ENCODE measurements at places on chromosomes 3 and 15.

DNA sequence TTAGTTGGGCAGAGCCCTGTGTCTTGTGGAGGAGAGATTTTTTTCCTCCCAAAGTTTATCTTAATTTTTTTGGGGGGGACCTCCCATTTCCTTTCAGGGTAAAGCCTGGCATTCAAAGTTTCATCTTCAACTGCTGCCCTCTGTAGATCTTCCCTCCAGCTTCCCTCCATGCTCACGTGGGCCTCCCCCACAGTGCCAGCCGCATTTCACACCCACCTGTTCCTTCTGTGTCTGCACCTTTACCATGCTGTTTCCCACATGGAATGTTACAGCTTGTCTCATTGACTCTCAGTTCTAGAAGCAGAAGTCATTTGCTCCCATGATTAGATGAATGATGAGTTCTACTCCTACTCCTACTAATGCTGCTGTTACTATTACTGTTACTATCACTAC is 6.5 kb downstream of the CELF6 start:
- DNase-seq = no peak

DNA sequence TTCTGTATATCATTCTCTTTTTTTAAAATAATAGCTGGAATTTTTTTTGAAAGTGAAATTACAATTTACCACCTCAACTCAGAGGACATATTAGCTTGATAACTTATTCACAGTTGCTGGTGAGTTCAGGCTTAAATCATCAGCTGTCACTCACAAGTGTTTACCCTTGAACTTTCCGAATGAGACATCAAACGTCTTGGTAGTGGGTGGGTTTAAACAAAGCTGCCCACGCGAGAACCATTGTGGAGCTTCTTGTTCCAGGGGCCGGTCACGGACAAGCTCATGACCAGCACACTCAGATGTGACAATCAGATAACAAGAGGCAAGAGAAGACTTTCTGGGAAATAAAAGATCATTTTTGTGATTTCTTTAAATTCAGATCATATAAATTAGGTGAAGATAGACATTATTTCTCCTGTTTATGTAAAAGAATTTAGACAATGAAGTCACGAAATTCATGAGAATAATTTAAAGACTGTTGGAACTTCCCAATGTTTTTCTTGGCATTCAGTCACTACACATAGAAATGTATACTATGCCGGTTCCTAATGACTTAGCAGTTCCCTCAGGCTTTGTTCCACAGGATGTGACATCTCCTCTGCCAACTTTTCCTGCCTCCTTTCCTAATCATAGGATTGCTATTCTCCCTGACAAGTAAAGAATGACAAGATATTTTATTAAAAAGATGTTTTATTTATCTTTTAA is 29.3 kb downstream of the BTD start:
- no peak for DNase-seq

DNA sequence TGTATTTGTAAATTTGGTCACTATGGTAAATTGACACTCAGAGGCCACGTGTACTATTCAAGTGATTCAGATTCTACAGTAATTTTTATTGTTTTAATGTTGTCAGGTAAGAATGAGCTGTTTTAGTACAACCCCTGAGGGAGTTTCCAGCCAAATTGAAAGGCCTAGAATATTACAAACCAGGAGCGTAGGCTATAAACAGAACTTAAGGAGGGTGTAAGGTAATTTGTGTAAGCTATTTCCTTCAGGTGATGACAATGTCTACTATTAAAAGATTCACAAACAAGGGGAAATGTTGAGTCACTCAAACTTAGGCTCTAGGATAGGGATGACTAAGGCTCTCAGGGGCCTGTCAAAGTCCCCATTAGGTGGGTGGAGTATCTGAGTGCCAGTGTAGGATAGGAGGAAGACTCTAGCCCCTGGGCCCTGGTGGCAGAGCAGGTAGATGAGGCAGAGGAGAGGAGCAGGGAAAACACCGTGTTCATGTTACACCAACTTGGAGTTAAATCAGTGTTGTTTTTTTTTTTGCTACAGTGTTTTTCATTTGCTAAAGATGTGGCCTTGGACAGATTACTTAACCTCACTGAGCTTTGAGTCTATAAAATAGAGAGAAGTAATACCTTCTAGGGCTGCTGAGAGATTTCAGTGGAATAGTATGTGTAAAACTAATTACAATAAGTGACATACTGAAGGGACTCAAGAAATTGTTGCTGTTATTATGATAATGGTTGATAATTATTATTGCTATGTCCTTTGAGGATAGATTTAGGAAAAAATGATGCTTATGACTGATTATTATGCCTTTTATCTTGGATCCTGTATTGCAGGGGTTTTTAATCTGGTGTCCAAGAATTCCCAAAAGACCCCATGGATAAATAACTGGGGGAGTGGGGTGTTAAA is 10.3 kb downstream of the TM4SF1 start:
- no peak for DNase-seq

DNA sequence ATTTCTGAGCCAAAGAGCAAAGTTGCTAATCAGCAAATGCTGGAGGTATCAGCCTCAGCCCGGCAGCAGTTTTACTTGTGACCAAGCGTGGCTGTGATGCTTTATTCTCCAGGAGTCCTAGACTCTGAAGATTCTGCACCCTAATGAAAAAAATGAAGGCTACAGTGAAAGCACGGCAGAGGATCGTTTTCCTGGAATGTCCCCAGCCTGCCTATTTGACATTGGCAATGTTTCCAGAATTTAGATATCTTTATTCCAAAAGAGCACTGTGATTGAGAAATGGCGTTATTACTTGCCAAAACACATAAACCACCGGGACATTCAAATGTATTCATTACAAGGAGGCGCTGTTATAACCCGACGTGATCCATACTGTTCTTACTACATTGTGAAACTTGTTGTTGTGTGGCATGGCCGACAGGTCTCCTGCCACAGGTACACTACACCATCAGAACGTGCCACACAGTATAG is 263.8 kb downstream of the SLCO3A1 start:
- no peak for DNase-seq

DNA sequence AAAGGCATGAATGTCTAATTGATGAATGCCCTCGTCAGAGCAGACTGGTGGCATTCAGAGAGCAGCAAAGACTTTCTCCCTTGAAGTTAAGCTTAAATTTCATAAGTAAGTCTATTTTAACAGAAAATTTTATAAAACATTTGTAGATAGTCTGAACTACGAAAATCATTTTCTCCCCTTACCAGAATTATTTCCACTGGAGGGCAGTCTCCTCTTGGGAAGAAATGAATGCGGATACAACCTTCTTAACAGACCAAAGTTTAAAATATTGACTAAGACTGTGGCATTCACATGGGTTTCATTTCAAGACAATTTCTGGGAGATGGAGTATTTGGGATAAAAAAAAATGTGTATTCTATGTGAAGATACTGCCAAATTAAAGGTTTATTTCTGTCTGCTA is 669.0 kb downstream of the FHIT start:
- DNase-seq = no peak

- no peak for DNase-seq
Observed at GRCh38 chr3:47399531-47400270, 18.9 kb downstream of the PTPN23 start.

- no peak for DNase-seq
Observed at GRCh38 chr15:98775498-98776230, 127.3 kb downstream of the IGF1R start.

- no peak for DNase-seq
Observed at GRCh38 chr3:115627180-115628074, 4.1 kb downstream of the GAP43 start.

GRCh38 chr15:29970402-29970695 is 112.4 kb upstream of the GOLGA8J start:
- no peak for DNase-seq

GRCh38 chr3:44510000-44510368 is 32.5 kb upstream of the ZNF445 start:
- DNase-seq = no peak

DNA sequence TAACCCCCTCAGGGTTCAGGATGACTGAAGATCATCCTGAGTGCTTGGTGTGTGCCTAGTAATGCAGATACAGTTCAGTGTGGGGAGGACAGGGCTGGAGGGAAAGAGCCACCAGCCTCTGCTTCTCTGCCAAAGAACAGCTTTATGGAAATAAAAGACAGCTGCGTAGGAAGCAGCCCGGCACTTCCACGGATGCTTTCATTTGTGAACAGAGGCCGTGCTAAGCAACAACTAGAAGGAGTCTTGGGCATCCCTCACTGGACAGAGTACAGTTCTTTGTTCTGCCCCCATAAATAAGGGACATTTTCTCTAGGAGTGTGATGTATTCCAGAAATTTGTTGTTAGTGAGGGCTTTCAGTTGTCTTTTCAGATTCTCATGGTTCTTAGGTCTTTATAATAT is 194.8 kb upstream of the RGMA start:
- no peak for DNase-seq

DNA sequence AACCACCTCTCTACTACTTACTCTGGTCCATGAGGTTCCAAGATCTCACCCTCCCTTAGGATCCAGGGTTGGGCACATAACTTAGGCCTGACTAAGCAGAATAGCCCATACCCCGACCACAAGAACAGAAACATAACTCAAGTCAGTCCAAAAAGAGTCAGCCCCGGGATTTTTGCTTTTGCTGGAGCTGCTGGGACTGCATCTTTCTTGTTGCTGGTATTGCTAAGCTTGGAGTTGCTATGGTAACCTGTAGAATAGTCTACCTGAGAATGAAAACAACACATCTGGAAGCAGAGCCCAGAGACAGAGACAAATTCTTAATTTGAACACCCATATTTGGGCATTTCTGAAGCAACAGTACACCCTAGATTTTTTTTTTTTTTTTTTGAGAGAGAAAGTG is 6.5 kb downstream of the RUBCN start:
- DNase-seq = peak; percentile 88

GRCh38 chr15:72379856-72380430 is 4.1 kb upstream of the HEXA start:
- DNase-seq = no peak

- no peak for DNase-seq
Observed at GRCh38 chr15:97052513-97052912, 722.0 kb downstream of the NR2F2 start.

GRCh38 chr3:151837057-151837456 is 23.1 kb downstream of the AADAC start:
- DNase-seq = peak; percentile 56

DNA sequence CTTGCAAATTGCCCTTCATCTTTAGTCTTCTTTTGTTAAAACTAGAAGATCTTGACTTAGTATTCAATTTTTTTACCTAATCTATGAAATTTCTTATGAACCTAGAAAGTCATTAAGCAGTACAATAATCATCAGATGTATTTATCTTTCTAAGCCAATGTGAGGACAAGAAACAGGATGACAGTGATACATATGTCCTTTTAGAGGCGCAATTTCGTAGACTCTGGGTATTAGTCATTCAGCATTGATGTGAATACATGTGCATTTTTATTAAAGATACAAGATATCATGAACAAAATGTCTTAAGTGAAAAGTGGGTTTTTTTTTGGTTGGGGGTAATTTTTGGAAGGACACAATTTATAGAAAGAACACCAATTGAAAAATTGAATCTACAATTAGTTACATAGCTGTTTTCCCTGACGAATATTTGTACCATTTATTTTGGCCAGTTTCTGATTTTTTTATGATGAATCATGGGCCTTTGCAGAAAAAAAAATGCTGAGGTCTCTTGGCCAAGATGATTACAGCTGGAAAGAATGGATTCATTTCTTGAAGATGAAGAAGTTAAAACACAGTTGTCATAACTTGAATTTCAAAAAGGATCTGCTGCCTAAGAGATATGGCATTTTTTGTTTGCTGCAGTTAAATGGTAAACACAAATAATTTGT is 48.9 kb upstream of the AGTR1 start:
- DNase-seq = no peak

DNA sequence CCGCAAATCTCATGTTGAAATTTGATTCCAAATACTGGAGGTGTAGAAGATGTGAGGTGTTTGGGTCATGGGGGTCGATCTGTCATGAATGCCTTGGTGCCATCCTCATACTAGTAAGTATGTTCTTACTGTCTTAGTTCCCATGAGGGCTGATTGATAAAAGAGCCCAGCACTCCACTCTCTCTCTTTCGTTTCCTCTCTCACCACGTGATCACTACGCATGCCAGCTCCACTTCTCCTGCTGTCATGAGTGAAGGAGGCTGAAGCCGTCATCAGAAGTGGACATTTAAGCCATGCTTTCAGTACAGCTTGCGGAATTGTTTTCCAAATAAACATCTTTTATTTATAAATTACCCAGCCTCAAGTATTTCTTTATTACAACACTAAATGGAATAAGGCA is 6.1 kb downstream of the OR5H15 start:
- no peak for DNase-seq

- no peak for DNase-seq
Observed at GRCh38 chr15:90877996-90878395, 6.3 kb upstream of the FES start.

GRCh38 chr15:81343371-81343770 is 19.4 kb upstream of the STARD5 start:
- no peak for DNase-seq
